NCI-H2081 treated with DMSO at 0.1 percent for 48 hours (cell line): ENCODE measurements at places on chromosomes 13 and 19.

DNA sequence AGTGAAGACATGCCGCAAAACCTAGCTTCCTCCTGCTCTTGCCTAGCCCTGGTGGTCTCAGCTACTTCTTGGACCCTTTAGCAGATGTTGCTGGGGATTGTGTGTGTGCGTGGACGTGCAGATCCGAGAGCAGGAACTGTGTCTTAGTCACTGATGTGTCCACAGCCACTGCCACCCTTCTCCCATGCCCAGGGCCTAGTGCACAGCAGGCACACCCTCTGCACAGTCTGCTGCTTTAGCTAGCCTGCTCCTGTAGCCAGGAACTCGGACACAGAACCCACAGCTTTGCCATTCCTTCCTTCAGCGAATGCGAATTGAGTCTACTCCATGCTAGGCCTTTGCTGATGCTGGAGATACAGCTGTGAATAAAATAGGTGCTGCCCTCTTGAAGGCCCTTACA lies 2.3 kb downstream of the CLPTM1 start:
- no peak for DNase-seq

GRCh38 chr13:56924401-56924800 lies 216.3 kb upstream of the PRR20A start:
- DNase-seq, result no peak

GRCh38 chr13:73842626-73843025 lies 291.6 kb downstream of the KLF12 start:
- no peak for DNase-seq

- DNase-seq, result no peak
Measured at GRCh38 chr13:99979453-99980200, 2.0 kb upstream of the ZIC2 start.

DNA sequence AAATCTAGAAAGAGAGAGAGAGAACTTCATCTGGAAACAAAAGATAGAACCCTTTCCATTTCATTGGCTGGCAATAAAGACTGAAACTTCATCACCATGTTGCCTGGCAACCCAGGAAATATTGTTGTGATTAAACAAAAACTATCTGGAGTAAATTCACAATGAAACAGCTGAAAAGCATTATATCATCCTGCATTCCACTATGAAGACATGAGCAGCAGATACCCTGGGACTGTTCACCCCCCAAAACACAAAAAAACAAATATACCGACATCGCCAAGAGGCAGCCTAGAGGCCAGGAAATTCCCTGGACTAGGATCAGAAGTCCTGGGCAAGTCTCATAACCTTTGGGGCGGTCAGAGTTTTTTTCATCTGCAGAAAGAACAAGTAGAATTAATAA lies 158.3 kb downstream of the FOXO1 start:
- no peak for DNase-seq

DNA sequence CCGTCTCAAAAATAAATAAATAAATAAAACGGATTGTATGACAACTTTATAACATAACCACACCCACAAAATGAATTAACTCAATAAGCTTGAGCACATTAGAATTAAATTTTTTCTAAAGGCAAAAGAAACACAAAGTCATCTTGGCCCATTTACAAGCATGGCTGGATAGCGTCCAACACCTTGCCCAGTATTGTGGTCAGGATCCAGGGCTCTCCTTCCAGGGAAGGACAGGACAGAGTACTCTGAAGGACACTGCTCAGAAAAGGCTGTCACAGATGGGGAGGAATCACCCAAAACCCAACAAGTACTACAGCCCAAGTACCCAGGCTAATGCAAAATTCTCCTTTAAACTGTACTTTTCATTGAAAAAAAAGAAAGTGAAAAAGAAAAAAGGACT lies 27.1 kb downstream of the SUGP2 start:
- DNase-seq, result no peak

DNA sequence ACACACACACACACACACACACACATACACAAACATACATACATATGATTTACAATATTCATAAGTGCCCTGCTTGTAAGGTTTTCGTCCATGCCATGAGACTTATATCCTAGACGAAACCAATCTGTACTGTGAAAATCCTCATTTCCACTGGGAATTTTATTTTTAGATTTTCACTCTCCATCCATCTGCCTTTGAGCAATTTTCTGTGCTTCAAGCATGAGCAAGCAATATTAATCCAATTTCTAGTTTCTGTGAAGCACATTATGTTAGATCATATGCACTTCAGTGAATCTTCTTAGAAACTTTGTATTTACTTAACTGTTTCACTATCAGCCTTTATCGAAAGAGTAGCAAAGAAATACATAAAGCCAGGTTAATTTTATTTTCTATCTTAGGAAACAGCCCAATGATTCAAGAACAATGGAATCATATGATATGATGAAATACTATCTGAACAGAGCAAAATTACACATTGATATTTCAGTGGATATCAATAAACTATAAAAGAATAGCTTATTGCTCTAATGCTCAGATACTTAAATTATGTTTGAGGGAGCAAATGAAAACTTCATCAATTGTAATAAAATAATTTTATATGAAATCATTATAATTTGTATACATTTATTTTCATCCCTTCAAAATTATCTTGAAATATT lies 1100.7 kb upstream of the MIR17HG start:
- no peak for DNase-seq

- no peak for DNase-seq
Measured at GRCh38 chr13:40407567-40407966, 258.9 kb downstream of the FOXO1 start.
